Omental fat pad (tissue), 4 donors: ENCODE measurements at places on chromosomes 3 and 15. TPM values are rescaled to one million over a fixed set of nuclear protein-coding genes. Genes with fewer than 3 reads are reported as not detected.

DNA sequence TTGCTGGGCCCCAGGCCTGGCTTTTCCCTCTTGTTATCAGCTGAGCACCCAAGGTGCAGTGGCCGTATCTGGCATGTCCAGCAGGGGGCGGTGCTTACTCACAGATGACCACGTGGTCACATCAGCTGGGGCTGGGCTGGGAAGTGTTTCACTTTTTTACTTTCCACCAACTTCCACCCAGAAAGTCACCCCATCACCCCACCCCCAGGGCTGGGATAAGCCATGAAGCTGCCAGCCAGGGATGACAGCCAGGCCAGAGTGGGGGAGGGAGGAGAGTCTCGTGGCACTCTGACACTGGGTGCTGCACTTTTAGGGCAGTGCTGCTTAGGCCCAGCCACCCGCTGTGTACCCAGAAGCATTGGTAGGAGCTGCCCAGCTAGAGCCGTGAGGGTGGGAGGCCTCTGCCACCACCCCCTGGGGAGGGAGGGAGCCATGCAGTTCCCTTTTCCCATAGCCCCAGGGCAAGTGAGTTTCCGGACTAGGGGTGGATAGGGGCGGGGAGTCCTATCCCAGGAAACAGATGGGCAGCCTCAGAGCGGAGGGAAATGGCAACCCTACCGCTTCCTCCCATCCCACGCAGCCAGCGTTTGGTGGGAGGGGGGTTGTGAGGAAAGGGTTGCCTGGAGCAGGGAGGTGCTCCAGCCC, 6.1 kb downstream of the PPCDC start:
- peak; percentile 99 for DNase-seq

DNA sequence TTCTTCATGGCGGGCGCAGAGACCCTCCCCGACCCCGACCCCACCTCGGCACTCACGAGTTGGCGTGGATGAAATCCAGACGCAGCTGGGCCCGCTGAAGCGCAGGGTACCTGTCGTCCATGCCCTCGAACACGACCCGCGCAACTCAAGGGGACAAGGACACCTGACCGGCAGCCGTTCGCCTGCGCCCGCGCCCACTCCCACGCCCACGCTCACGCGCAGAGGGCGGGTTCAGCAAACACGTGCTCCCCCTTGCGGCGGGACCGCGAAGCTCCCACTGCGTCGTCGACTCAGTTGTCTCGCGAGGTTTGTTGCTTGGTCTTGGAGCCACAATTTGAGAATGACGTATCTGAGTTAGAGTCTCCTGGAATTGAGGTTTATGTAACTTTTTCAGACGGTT, at the start of gene MORC1:
TSS of gene MORC1 (minus strand) at position 196 of the 400 bp plus-strand sequence. CDS start at position 121, 75 bp downstream.
- no peak for DNase-seq

DNA sequence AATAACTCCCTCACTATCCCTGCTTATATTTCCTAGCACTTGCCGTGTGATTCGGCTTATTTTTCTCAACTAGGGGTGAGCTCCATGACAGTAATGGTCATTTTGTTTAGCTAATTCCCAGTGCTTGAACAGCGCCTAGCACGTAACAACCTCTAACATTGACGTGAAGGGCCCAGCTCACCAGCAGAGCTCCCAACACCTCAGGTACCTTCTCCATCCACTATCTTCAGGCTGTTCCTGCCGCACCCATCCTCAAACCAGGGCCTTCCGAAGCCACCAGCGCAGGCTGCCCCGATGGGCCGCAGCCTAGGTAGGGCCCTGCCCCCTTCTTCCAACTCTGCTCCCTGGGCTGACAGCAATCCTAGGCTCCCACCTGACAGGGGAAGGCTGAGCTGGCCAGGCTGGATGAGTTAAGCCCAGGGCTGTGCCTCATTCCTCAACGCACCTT, 751 bp upstream of the RPS17 start:
- no peak for DNase-seq

DNA sequence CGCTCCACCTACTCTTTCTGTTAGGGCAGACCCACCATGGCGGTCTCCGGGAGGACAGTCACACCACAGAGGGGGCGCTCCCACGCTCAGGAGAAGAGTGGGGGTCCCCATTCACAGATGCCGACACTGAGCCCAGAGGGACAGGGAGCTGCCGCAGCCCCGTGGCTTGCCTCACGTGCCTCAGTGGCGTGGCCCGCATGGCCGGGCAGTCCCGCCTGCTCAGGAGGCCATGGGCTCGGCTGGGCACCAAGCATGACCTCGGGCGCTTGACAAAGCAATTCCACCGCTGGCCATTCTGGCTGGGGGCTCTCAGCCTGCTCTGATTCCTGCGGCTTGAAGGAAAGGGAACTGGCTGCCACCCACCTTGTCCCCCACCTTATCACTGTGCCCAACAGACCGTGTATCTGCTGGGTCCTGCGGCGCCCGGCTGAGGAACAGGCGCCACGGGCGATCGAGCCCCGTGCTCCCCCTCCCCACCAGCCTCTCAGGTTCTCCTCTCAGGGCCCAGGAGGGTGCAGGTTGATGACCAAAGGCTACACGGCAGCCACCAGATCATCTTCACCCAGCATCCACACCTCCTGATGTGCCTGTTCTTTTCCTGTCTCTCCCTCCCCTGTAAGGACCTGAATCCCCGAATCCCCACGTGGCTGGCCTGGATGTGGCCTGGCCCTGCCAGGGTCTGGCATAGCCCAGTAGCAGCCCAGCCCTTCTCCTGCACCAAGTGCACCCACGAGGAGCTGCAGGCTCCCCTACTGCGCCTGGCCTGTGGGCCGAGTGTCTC, 20.7 kb downstream of the CYFIP1 start:
- DNase-seq: no peak

DNA sequence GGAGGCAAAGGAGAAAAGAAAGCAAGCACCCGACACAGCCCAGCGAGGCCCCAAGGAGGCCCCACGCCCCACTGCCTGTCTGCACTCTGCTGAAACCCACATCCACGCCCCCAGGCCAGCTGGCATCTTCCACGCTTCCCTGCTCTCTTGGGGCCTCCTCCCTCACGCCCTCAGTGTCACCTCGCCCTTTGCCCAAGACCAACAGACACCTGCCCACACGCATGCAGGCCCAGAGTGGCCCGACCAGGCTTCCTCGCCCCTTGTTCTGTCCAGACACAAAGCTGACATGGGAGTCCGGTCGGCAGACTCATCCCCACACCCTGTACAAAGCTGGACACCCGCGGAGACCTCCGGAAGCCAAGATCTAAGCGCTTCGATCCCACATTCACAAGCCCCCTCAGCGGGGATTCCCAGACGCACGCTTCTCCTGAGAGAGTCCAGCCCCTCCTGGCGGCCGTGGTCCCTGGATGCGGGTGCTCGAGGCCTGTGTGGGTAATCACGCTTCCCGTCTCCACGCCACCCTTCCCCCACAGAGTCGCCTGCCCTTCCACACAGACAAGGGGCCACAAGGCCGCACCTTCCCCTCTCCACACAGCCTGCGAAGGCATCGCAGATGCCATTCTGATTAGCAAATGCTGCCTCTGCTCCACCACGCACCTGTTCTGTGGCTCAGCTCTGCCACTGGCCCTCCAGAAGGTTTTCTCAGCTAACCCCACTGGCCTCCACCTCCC, 176.6 kb downstream of the XXYLT1 start:
- DNase-seq: no peak

GRCh38 chr15:40875991-40876730, 2.1 kb upstream of the RHOV start:
- no peak for DNase-seq

DNA sequence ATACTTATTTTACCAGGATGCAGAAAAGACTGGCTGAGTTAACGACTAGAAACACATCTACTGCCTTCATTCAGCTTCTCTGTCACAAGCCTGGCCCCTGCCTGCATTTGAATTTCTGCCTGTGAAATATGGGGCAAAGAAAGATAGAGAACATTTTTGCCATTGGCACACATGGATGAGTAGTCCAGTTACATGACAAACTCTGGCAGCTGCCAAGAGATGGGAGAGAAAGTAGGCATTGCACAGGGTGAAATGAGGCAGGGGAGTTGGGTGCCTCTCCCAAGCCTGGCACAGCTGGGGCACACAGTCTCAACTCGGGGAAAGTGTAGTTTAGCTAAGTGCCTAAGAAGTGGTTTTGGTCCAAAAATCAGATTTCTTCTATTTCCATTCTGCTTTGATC, 24.0 kb downstream of the ANXA2 start:
- no peak for DNase-seq

GRCh38 chr3:107297597-107297996, 79.6 kb upstream of the CCDC54 start:
- DNase-seq: no peak

GRCh38 chr15:99477791-99478471, 87.9 kb upstream of the MEF2A start:
- no peak for DNase-seq

DNA sequence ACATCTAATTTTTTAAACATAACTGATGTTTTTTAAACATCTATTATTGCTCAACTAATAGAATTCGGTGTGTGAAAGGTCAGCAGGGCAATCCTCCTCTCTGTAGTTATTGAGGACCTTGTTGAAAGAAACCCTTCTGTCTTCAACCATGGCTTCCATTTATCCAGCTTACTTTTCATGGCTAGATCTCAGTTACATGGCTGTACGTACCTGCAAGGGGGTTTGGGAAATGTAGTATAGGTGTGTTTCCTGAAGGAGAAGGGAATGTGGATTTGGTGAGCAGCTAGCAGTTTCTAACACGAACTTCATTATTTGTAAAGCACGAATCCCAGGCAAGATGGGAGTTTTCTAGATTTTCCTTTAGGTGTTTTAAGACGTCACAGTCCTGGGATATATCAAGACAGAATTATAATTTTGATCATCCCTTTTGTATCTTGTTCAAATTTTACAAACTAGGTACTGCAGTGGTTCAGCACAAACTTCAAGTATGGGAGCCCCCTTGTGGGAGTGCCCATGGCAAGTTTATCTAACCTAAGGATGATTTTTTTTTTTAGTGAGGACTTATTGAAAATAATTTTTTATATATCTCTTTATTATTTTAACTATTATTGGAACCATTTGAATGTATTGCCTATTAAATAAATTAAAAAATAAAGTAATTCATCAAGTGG, 41.6 kb downstream of the FBXL2 start:
- no peak for DNase-seq

DNA sequence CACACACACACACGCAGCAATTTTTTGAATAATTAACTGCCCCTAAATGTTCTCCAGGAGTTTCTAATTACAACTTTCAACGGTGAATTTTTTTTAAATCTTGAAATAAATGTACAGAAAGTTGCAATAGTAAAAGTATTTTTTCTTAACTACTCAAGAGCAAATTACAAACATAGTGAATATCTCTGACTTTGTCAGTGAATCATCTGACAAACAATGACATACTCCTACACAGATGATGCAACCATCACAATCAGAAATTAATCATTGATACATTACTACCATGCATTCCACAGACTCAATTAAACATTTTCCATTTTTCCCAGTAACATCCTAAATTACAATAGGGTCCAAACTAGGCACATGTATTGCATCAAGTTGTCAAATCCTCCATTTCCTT, 597.3 kb downstream of the NAALADL2 start:
- DNase-seq: no peak

GRCh38 chr3:104588442-104588841, 778.3 kb upstream of the ALCAM start:
- DNase-seq: no peak

- no peak for DNase-seq
These were observed 47.0 kb upstream of the LHFPL4 start for GRCh38 chr3:9600597-9600996.

GRCh38 chr3:39088889-39089288, 18.5 kb downstream of the GORASP1 start:
- no peak for DNase-seq

DNA sequence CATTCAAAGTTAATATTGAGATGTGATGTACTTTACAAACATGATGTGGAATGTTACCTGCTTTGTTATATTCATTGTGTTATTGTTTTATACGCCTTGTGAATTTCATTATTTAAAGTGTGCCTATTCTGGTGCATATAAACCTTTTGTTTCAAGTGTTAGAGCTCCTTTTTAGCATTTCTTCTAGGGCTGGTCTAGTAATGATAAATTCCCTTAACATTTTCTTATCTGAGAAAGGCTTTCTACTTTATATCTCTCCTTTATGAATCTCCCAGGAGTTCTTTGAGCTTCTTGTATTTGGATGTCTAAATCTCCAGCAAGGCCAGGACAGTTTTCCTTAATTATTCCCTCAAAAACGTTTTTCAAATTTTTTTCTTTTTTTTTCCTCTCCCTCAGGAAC, 1005.6 kb downstream of the IGSF11 start:
- DNase-seq: no peak

GRCh38 chr15:32899126-32899596, 181.4 kb downstream of the GREM1 start:
- DNase-seq: no peak

Gene FBXW12
- total RNA-seq: not detected

Gene THRB
- 28.0 TPM for total RNA-seq

Gene CTXN2
- not detected for total RNA-seq

Gene SECISBP2L
- 31.0 TPM for total RNA-seq
